ENCODE measurements at places on chromosomes 6 and 20. TPM values are rescaled to one million over a fixed set of nuclear protein-coding genes. Genes with fewer than 3 reads are reported as not detected.

DNA sequence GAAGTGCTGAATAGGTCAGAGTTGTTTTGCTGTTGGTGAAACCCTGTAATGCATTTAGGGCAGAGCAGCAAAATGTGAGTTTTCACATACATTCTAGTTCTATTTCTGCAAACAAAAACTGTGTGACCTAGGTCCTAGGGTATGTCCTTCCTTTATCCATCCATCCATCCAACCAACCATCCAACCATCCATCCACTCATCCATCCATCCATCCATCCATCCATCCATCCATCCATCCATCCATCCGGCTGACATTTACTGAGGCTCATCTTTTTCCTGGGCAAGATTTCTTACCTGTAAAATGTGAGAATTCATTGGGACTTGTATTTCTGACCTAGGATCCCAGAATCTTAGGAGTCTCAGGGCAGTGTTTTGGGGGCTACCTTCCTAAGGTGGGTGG lies 14.5 kb downstream of the PNPLA1 start:
- H3K4me1 ChIP-seq = peaks cover 10% of the 10 kb centered on the region
- DNase-seq = no peak
- no peak overlapping the region for H3K4me3 ChIP-seq
- no peak overlapping the region for H3K27ac ChIP-seq

GRCh38 chr6:139800837-139801236 lies 426.4 kb upstream of the CITED2 start:
- DNase-seq = no peak
- no peaks in the 10 kb centered on the region for H3K4me1 ChIP-seq
- H3K4me3 ChIP-seq = no peak overlapping the region
- no peak overlapping the region for H3K27ac ChIP-seq
- H3K27me3 ChIP-seq = peaks cover 4% of the 10 kb centered on the region

GRCh38 chr6:34201455-34202107 lies 35.1 kb upstream of the HMGA1 start:
- H3K27ac ChIP-seq = no peak overlapping the region
- H3K27me3 ChIP-seq = peaks cover 13% of the 10 kb centered on the region
- peaks cover 3% of the 10 kb centered on the region for H3K4me1 ChIP-seq
- no peaks in the 10 kb centered on the region for H3K36me3 ChIP-seq
- H3K4me3 ChIP-seq = no peak overlapping the region
- DNase-seq = no peak

DNA sequence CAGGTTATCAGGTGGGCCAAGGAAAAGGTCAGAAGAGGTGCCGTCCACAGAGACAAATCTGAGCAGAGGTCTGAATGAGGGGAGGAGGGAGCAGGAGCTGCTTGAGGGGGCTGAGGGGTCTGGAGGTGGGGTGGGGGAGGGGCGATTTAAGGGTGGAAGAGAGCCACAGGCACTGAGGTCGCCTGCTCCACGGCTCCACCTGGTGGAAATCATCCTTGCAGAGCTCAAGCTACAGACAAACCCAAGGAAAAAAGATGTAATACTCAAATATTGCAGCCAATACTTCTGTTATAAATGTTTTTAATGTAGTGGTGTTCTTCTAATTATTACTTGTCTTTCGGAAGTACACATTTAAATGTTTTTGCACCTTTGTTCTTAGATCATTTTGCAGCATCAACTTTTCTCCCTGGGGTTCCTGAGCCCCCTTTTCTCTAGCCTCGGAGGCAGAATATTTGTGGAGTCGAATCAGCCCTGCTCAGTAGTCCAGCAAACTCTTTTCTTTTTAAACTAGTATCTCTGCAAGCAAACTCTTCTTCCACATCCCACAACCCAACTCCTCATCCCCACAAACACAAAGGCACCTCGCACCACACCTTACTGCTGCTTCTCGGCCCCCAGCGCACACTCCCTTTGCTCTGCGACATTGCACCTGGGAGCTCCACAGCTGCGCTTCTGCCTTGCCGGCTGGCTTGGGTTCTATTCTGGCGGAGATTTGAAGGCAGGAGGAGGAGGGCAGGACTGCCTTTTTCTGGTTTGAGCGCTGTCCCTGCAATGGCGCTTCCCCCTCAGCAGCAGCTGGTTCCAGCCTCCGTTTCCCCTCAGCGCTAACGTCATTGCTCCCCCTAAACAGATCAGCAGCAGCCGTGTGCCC lies 51.0 kb upstream of the TFAP2A start:
- H3K4me3 ChIP-seq = no peak overlapping the region
- H3K36me3 ChIP-seq = no peaks in the 10 kb centered on the region
- no peak overlapping the region for H3K27ac ChIP-seq
- no peaks in the 10 kb centered on the region for H3K4me1 ChIP-seq
- DNase-seq = no peak

DNA sequence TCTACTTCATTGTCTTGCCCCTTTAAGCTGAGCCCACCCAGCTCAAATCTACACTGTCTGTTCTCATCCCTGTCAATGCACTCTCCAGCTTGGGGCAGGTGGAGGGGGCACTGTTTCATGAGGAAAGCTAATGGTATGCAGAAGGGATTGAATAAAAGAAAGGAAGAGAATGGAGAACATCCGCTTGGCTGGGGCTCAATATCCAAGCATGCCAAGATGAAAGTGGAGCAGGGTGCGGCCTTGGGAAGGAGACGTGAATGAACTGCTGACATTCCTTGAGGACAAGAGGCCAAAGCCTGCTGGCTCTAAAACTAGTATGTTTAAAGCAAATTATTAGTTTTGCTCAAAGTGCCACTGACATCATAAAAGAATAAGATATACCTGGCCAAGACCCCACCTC lies 24.2 kb downstream of the AKAP12 start:
- no peaks in the 10 kb centered on the region for H3K4me1 ChIP-seq
- no peak overlapping the region for H3K4me3 ChIP-seq
- no peaks in the 10 kb centered on the region for H3K36me3 ChIP-seq
- no peak for DNase-seq
- peaks cover 18% of the 10 kb centered on the region for H3K27me3 ChIP-seq
- no peak overlapping the region for H3K27ac ChIP-seq

DNA sequence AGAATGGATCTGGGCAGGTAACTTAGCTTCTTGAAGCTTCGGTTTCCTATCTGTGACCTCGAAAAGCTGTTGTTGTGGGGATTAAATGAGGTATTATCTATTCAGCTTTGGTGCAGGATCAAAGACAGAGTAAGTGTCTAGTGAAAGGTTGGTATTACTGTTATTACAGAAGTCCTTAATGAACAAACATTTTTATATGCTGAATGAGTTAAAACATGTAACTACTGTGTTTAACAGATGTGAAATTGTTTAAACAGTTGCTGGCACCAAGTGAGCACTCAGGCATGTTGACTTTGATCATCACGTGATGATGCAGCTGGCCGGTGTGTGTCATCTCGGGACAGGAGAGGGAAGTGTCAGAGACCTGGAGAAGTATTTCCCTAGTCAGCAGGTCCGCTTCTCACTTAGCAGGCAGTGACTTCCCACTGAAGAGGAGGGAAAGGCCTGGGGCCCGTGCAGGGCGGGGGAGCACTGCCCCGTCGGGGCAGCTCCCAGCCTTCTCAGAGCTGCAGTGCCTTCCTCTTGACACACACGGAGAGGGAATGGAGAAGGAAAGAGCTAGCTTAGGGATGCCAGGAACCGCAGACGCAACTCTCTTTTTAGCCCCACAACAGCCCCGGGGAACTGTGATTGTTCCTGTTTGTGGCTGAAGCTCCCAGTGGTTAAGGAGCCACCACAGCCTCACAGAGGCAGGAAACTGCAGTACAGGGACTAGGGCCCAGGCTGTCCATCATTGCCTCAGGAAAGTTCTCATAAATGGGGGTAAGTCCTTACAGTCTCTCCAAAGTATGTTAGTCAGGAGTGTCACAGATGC lies 18.0 kb downstream of the TUBB2A start:
- H3K27me3 ChIP-seq = no peaks in the 10 kb centered on the region
- H3K36me3 ChIP-seq = peaks cover 1% of the 10 kb centered on the region
- H3K4me1 ChIP-seq = peaks cover 9% of the 10 kb centered on the region
- H3K27ac ChIP-seq = no peak overlapping the region

DNA sequence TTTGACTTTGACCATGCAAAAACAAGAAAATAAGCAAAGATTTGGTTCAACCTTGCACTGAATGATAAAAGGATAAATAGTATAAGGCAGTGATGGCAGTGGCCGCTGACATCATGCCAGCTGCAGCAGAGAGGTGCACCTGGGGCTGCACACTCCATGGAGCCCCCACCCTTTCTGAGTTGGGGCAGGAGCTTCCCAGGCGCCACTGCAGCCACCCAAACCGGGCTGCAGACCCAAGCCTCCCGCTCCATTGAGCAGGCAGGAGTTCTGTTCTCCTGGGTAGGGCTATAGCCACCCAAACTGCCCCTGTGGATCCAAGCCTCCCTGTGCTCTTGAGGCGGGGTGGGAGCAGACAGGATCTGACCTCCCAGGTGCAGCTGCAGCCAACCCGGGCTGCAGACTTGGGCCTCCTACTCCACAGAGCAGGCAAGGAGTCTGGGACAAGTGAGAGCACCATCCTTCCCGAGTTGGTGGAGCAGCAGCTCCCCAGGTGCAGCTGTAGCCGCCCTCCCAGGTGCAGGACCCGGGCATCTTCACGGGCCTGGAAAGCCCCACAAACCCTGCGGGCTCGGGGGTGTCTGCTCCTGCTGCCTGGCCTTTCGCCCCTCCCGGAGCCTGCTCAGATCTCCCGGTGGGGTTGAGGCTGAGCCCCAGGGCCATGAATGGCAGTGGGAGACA lies 537.9 kb downstream of the TENT5A start:
- no peak overlapping the region for H3K27ac ChIP-seq
- H3K4me1 ChIP-seq = no peaks in the 10 kb centered on the region
- DNase-seq = no peak
- no peak overlapping the region for H3K4me3 ChIP-seq
- no peaks in the 10 kb centered on the region for H3K27me3 ChIP-seq

Gene NR2E1
- total RNA-seq = not detected

Gene EMILIN3
- total RNA-seq = not detected

Gene CAGE1
- total RNA-seq = 0.17 TPM

Gene MYH7B
- 0.55 TPM for total RNA-seq

Gene MYBL2
- total RNA-seq = 81.1 TPM

Gene ATP6V1G2
- total RNA-seq = 5.5 TPM
